Activated CD8-positive, alpha-beta T cell treated with anti-CD3 and anti-CD28 coated beads, Interleukin-2, amount 10 ng/mL, durations not matched to agents 7 days and 5 days (primary cell): ENCODE measurements at places on chromosomes 6 and 20.

DNA sequence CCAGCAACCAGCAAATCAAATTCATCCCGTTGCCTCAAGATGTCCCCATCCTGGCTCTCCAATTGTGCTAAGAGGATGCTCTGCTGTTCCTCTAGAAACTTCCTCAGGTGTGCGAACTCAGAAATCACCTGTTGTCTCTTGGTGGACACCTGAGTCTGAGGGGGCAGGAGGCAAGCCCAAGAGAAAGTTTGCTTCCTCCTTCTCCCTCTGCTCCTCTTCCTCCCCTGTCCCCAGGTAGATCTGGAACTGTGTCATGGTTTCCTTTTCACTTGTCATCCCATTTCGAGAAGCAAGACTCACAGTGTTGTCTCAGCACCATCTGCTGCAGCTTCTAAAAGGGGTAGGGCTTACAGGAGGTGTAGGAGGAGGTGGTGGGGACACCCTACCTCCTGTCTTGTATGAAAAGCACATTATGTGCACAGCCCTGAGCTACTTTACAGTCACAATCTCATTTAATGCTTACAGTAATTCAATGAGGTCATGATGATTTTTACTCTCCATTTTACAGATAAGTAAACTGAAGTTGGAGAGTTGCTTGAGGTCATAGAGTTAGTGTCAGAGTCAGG lies 2.5 kb downstream of the TRIM10 start:
- DNase-seq: no peak

GRCh38 chr6:16758163-16758975 lies 2.9 kb downstream of the ATXN1 start:
- no peak for DNase-seq

- DNase-seq: peak; percentile 23
Measured at GRCh38 chr6:89051676-89052075, 28.9 kb upstream of the PNRC1 start.

GRCh38 chr20:57993716-57994431 lies 234.6 kb downstream of the ANKRD60 start:
- no peak for DNase-seq

- no peak for DNase-seq
Measured at GRCh38 chr6:3351105-3351676, 92.4 kb downstream of the PSMG4 start.

DNA sequence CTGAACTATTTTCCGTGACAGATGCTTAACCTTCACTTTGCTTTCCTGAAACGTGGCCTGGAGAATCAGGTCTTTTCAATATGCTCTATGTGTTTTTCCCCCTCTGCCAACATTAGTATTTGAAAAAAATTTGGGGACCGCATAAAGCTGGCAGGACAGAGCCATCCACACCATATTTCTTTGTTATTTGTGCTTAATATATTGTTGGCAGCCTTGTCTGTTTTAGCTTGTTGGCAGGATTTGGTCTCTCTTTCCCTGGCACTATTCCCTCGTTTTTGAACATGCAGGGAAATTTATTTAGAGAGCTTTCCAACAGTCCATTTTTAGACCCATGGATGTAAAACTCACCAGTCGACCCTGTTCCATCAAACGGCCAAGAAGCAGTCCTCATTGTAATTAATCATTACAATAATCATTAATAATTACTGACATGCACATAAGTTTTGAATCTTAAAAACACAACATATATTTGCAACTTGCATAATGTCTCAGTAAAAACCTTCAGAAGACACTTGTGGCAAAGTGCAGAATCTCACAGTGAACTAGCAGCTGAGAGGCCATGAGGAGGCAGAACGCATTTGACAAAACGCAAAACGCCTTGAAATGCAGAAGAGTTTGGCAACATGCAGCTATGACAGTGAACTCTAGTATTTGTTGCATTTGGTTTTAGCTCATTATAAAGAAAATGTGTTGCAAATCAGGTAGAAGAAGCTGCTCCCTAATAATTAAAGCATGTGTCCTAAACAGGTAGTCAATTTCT lies 514.2 kb downstream of the C6orf118 start:
- no peak for DNase-seq

- no peak for DNase-seq
Measured at GRCh38 chr6:120764312-120764711, 570.0 kb downstream of the TBC1D32 start.

- DNase-seq: no peak
Measured at GRCh38 chr20:44002861-44003260, 88.2 kb downstream of the TOX2 start.

DNA sequence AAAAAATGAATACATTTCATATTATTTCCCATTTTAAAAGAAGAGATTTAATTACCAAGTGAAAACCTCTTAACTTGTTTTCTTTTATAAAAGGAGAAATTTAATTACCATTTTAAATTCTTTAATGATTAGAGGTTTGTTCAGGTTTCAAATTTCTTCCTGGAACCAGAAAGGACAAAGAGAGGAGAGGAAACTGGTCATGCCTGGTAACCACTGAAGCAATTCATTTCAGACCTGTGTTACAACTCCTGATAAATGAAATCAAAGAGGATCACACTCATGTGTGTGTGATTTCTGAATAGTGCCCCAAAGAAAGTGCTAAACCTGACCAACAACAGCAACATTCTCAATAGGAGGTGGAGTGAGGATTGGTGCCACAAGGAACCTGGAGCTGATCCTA lies 12.6 kb upstream of the SLPI start:
- DNase-seq: no peak

DNA sequence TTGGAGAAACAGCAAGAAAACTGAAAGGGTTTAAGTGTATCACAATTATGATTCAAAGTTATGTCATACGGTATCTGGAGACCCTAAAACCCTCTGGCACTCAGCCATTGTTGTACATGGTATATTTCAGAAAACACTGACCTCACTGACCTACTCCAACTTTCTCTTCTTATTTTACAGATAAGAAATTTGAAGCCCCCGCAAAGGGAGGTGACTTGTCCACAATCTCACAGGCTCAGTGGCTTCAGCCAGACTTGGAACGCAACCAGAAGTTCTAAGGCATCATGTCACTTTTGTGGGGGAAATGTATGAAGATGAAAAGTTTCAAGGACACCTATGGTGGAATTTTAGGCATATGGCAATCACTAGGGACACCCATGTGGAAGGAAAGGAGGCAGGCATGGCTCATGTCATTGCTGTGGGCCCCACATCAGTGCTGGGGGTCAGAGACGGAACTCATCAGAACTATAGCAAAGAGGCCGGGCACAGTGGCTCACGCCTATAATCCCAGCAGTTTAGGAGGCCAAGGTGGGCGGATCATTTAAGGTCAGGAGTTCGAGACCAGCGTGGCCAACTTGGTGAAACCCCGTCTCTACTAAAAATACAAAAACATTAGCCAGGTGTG lies 5.2 kb upstream of the TRIB3 start:
- no peak for DNase-seq

DNA sequence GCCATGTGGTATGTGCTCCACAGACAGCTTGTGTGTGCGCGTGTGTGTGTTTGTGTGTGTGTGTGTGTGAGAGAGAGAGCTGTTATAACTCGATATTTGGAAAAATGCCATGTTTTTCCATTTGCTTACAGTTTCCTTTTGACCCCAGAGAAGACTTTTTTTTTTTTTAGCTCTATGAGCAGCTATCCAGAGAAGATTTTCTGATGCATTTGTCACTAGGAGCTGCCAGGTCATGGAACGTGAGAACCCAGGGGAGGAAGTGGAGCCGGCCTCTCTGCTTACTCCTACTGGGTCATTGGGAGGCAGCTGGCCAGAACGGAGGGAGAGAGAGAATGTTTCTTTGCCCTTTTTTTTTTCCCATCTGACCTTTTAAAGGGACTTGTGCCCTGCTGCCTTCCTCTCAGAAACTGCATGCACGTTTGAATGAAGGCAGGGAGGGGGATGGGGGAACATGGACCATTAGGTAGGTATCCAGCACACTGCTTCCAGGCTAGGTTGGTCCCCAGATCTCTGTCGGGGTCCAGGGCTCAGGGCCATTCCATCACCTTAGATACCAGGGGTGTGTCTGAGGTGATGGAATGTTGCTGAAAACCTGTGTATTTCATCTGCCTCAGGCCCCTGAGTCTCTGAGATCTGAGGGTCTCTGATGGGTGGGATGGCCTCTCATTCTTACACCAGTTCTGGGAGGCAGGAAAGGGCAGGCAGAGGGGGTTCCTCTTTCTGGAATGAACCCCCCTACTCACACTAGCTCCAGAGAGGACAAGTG lies 11.2 kb upstream of the MRPS18A start:
- no peak for DNase-seq

DNA sequence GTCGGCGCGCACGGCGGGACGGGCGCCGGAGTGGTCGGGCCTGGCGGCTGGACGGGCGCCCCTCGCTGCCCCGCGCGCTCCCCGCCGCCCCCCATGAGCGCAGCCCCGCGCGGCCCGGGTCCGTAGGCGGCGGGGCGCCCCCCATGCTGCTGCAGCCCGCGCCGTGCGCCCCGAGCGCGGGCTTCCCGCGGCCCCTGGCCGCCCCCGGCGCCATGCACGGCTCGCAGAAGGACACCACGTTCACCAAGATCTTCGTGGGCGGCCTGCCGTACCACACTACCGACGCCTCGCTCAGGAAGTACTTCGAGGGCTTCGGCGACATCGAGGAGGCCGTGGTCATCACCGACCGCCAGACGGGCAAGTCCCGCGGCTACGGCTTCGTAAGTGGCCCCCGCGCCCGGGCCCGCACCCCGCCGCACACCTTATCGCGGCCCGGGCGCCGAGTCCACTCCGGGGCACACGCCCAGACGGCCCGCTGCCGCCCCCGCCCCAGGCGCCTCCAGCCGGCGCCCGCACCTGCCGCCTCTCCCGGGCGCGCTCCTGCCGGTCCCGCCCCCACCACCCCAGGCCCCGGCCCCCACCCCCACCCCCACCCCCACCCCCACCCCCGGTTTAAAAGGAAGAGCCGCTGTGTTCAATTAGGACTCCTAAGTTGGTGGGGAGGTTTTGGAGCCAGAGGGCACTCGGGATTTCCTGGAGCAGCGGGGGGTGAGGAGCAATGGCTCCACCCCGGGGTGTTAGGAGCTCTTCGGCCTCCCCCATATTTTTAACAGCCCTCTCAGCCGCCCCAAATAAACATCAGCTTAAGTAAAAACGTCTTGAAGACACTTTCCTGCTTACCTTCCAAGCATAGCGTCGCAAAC lies 474 bp downstream of the RBM38 start:
- DNase-seq: peak; percentile 39

GRCh38 chr20:36519012-36519719 lies 22.2 kb upstream of the MYL9 start:
- DNase-seq: no peak

DNA sequence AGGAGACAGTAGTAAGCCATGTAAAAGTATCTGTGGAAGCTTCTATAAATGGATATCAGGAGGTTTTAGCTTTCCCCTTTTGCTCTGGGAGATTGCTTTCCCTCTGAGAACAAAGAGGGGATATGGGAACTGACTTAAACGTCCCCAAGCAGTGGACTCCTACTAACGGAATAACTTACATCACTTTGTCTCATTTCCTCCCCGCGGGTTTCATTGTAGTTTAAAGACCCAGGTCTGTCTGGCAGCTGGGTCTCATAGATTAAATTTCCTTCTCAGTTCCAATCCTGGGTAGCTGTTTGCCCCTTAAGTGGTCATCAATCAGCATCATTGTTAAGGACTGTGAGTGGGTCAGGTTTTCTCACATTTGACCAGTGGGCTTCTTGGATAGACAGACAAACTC lies 68.7 kb downstream of the PLAGL1 start:
- DNase-seq: no peak

DNA sequence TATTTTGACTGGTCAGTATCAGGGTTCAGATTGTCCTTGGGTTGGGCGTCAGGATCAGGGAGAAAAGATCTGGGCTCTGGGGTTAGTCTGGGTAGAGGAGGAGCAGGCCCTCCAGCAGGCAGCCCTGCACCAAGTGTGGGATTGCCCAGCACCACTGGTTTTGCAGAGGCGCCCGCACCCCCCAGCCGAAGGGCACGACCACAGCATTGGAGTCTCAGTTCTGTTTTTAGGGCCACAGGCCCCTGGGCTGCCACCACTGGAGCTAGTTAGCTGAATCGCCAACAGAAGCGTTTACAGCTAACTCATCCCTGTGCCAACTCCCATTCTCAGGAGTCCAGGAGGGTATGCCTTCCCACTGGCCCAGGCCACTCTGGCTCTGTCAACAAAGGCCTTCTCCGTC lies 84.2 kb downstream of the TCP11 start:
- DNase-seq: no peak

DNA sequence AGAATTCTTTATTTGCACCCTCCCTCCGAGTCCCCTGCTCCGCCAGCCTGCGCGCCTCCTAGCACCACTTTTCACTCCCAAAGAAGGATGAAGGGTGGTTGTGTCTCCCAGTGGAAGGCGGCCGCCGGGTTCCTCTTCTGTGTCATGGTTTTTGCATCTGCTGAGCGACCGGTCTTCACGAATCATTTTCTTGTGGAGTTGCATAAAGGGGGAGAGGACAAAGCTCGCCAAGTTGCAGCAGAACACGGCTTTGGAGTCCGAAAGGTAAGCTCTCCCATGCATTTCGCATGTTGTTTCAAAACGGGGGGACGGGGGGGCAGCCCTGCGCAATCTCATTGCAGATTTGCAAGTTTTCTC lies 357 bp downstream of the PCSK2 start:
- no peak for DNase-seq

- no peak for DNase-seq
Measured at GRCh38 chr6:3635482-3635881, 116.0 kb downstream of the PXDC1 start.

DNA sequence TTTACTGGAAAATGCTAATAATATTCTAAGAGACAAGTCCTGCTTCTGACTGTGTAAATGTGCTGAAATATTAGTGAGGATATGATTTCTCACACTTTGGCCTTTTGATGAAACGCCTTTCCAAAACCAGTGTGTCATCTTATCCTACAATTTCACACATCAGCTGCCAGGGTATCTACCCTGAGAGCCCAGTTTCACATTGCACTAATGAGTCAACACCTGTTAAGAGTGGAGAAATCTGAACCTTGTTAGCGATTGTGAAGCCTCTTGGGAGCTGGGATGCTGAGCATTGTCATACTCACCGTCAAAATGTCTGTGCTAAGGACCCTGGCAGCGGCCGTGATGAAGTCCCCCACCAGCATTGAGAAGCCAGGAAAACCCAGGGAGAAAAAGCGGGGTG lies 166.0 kb downstream of the RALGAPA2 start:
- DNase-seq: no peak

DNA sequence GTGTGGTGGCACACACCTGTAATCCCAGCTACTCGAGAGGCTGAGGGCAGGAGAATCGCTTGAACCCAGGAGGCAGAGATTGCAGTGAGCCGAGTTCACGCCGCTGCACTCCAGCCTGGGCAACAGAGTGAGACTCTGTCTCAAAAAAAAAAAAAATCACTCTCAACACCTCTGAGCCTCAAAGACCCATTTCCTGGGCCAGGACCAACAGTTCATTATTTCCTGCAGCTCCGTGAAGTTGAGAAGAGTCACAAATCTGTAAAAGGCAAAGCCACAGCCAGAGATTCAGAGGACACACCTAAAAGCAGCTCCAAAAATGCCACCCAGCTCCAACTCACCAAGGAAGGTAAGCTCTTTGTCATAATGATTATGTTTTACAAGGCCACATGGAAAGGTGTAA lies 15.2 kb upstream of the NOP56 start:
- DNase-seq: no peak

- DNase-seq: peak; percentile 9
Measured at GRCh38 chr20:58715801-58716475, 23.3 kb downstream of the NPEPL1 start.
